ENCODE measurements at places on chromosomes 12 and 14.

GRCh38 chr14:92568621-92569479 lies 55.3 kb downstream of the RIN3 start:
- H3K27ac ChIP-seq: no peak overlapping the region
- no peak for DNase-seq
- no peak overlapping the region for H3K4me3 ChIP-seq
- peaks cover 8% of the 10 kb centered on the region for H3K4me1 ChIP-seq
- H3K27me3 ChIP-seq: no peaks in the 10 kb centered on the region

DNA sequence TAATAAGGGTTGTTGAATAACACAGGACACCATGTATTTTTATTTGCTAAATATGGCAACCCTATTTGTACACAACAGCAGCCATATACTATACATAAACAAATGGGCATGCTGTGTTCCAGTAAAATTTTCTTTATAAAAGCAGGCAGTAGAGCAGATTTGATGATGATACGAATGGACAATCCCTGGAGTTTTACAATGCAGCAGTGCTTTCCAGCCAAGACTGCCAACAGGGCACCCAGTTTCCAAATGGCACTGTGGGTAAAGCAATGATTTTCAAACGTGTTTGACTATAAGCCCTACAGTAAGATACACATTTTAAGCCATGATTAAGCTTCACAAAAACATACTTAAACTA lies 282.7 kb downstream of the NUAK1 start:
- no peak overlapping the region for H3K27ac ChIP-seq
- H3K36me3 ChIP-seq: no peaks in the 10 kb centered on the region
- no peaks in the 10 kb centered on the region for H3K27me3 ChIP-seq
- no peaks in the 10 kb centered on the region for H3K4me1 ChIP-seq

DNA sequence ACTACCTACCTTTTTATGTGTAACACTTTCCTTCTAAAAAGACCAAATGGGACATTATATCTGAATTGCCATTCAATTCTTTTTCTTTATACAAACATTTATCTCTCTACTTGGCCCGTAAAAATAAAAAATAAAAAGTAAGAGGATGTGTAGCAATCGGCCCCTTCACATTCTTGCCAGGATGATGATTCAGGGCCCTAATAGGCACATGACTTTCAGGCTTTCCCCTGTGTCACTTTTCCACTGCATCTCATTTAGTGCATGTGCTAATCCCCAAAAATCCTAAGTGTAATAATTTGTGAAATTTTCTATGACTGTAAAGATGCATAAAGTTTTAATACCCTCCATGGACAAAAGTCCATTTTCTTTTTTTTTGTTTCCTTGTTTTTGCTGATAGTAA lies 23.0 kb upstream of the ATP2B1 start:
- no peaks in the 10 kb centered on the region for H3K27me3 ChIP-seq
- H3K4me3 ChIP-seq: no peak overlapping the region
- no peak for DNase-seq

- H3K27ac ChIP-seq: no peak overlapping the region
- no peaks in the 10 kb centered on the region for H3K27me3 ChIP-seq
- no peak for DNase-seq
- H3K4me3 ChIP-seq: no peak overlapping the region
- peaks cover 9% of the 10 kb centered on the region for H3K4me1 ChIP-seq
- no peaks in the 10 kb centered on the region for H3K36me3 ChIP-seq
These were observed 206.8 kb downstream of the NUAK1 start for GRCh38 chr12:105931762-105932570.

GRCh38 chr12:46227616-46228015 lies 41.2 kb downstream of the SLC38A1 start:
- no peaks in the 10 kb centered on the region for H3K27me3 ChIP-seq
- H3K36me3 ChIP-seq: peaks cover 39% of the 10 kb centered on the region
- H3K27ac ChIP-seq: no peak overlapping the region

DNA sequence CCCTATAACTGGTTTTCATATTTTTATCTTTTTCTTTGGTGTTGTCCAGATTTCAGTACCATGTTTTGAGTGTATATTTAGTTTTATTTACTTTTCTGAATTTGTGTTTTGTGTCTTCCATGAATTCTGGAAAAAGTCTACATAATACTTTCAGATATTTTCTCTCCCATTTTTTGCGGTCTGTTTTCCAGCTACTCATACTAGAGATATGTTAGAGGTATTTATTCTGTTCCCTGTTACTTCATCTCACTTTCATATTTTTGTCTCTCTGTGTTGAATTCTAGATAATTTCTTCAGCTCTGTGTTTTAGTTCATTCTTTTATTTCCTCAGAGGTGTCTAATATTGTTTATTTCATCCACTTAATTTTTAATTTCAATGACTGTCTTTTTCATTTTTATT lies 74.2 kb downstream of the IFT81 start:
- no peaks in the 10 kb centered on the region for H3K36me3 ChIP-seq
- H3K27me3 ChIP-seq: no peaks in the 10 kb centered on the region
- no peak overlapping the region for H3K4me3 ChIP-seq
- H3K4me1 ChIP-seq: peaks cover 6% of the 10 kb centered on the region

GRCh38 chr12:13027032-13027431 lies 17.1 kb upstream of the FAM234B start:
- no peaks in the 10 kb centered on the region for H3K36me3 ChIP-seq
- DNase-seq: no peak
- peaks cover 16% of the 10 kb centered on the region for H3K4me1 ChIP-seq
- no peak overlapping the region for H3K4me3 ChIP-seq
- no peaks in the 10 kb centered on the region for H3K27me3 ChIP-seq

DNA sequence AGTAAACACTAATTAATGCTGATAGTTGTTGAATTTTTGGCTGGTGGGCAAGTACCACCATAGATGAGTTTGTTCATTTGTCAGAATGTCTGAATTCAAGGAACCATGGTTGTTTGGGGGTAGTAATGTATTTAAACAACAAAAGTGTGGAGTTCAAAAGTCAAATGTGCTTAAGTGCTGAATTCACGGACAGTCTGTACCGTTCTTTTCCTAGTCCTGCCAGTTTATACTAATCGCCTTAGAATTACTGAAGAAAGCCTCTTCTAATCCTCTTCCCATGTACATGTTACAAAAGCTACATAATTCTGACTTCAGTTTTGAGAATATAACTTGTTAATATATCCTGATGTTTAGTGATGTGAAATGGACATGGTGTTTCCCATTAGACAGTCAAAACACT lies 2.7 kb downstream of the NAA25 start:
- no peaks in the 10 kb centered on the region for H3K27me3 ChIP-seq
- peak overlapping the region; percentile 26 for H3K4me3 ChIP-seq
- H3K4me1 ChIP-seq: peaks cover 49% of the 10 kb centered on the region
- no peak for DNase-seq

DNA sequence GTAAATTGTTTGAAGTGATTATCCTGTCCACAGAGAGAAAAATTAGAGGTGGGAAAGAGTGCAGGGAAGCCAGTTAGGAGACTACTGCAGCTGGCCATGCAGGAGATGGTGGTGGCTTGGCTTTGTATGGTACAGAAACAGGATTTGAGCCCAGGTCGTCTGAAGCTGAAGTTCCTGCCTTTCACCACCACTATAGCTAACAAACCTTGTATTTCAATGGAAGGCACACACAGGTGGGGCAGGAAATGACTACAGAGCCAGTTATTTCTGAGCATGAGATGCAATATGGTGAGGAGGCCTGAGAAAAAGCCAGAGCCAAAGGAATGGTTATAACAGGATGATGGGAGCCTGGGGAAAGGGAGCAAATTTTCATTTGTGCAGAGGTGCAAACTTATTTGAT lies 103.9 kb downstream of the BTG1 start:
- H3K27ac ChIP-seq: no peak overlapping the region
- peak; percentile 26 for DNase-seq
- H3K4me1 ChIP-seq: peaks cover 20% of the 10 kb centered on the region
- H3K27me3 ChIP-seq: no peaks in the 10 kb centered on the region
